ENCODE measurements at places on chromosomes 4 and X. TPM values are rescaled to one million over a fixed set of nuclear protein-coding genes. Genes with fewer than 3 reads are reported as not detected.

DNA sequence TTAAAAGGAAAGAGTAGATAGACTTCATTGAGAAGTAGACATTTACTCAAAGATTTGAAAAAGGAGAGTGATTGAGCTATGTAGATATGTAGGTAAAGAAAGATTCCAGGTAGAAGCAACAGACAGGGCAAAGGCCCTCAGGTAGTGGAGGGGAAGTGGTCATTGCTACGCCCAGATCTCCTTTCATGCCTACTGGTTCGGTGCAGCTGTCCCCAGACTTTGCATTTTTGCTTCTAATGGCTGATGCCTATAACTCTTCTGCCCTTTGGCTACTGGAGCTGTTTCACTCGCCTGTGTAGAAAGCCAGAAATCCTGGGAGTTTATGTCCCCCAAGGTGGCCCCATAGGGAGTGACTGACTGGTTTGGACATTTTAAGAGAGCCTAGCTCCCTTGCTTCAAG lies 16.9 kb upstream of the ARMCX2 start:
- no peak for DNase-seq

SERTM2 gene
- total RNA-seq = not detected

DNA sequence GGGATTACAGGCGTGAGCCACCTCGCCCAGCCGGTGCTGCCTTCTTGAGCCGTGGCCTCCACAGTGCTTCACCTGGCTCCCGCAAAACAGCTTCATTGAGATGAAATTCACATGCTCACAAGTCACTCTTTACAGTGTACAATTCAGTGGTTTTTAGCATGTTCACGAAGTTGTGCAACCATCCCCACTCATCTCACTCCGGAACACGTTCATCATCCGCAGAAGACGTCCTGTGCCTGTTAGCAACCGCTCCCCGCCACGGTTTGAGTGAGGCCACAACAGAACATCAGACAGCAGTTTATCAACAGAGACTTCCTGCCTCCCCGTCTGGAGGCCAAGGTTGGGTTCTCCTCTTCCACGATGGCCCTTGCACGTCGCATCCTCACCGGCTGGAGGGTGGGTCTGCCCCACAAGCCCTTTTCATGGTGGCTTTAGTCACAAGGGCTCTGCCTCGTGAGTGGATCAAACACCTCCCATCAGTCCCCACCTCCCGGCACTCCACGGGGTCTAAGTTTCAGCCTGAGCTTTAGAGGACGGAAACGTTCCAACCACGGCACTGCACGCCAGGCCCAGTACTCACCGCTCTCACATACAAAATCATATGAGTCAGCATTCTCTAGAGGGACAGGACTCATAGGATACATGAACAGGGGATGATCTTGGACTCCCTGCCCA lies 29.6 kb upstream of the SPON2 start:
- DNase-seq = no peak

- DNase-seq = peak; percentile 33
Observed at GRCh38 chrX:147912093-147912801, 528 bp downstream of the FMR1 start.

ENOX2 gene
- 3.3 TPM for total RNA-seq

WDR17 gene
- 2.8 TPM for total RNA-seq

DNA sequence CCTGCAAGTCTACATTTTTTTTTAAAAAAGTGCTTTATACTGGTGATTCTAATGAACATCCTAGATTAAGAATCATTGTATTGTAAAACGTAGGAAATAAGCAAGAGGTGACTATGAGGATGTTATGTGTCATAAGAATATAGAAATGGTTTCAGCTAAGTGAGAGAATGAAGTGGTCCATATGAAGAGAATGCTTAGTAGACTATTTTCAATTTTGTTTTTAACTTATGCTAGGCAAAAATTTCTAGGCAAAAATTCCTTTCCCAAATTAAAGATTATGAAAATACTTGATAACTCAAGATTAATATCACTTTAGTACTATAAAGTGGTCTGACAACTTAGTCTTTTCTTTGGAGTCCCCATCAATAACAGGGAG lies 825 bp downstream of the DYNLT3 start:
- DNase-seq = no peak

Measured in G401 (cell line).